D721Med (cell line): ENCODE measurements at places on chromosomes 2 and 18.

GRCh38 chr18:48074929-48075706 lies 144.7 kb upstream of the SMAD2 start:
- no peak for DNase-seq

- DNase-seq: no peak
These were observed 756.6 kb upstream of the CELF4 start for GRCh38 chr18:38322206-38322605.

DNA sequence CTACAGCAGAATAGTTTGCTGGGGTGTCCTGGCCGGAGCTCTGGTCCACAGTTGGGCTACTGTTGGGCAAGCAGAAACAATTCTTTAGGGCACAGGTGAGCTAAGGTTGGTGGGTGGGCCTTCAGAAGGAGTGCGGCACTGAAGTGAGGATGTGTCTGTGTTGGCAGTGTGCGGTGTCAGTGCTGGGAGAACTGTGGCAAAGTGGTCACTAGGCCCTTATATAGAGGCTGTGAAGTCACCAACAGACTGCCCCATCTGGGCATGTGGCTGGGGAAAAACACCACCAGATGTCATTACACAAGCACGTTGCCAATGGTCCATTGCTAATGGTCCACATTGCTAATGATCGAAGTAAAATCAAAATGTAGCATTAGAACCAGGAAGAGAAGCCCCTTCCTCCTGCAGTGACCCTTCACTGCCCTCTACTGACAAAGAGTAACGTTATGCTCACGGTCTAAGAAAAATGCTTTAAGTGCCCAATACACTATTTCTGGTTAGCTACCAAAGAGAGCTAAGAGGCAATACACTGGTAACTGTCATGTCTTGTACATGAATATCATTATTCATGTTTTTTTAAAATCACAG lies 21.3 kb downstream of the SCN1A start:
- DNase-seq: no peak

GRCh38 chr2:238326801-238327365 lies 6.6 kb downstream of the TRAF3IP1 start:
- DNase-seq: no peak

DNA sequence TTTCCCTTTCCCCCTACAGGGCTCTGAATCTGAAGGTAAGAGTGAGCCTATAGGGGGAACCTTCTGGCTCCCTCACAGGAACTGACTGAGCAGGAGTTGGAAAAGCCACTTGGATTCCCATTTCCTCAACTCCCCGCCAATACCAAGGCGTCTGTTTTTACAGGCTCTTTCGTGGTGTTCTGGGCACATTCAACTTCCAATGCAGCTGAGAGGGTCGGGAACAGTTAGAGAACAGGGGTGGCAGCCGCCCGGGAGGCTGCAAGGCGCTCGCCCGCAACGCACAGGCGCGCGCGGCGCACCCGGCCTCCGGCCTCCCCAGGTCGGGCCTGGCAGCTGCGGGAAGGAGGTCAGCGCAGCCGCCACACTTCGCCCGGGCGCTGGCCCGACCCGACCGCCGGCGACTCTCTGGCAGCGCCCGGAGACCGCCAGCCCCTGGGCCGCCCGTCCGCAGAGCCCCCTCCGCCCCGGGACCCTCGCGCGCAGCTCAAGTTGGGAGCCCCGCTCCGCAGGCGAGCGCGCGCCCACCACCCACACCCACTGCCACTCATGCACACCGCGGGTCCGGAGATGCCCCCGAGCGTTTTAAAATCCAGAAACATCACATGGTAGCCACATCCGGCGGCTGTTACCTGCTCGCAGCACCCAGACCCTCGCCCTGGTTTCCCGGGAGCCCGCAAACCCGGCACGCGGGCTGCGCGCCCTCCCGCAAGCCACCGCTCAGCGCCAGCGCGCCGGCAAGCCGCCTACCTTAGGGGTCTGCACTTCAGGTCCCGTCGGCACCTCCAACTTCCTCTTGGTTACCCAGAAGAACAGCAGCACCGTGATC lies 816 bp downstream of the GALNT14 start:
- DNase-seq: peak; percentile 43

GRCh38 chr2:174340400-174341292 lies 5.9 kb downstream of the SP9 start:
- no peak for DNase-seq

DNA sequence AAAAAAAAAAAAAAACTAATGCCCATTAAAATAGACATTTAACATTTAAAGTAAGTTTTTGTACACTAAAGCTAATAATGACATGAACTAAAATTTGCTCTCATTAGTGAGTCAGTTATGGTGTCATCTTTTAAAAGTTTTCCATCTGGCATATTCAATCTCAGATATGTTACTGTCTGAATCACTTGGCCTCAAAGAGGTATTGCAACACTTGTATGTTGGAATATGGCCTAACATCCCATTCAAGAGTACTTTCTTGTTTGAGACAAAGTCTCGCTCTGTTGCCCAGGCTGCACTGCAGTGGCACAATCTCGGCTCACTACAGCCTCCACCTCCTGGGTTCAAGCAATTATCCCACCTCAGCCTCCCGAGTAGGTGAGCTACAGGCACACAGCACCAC lies 169.7 kb downstream of the TMEM163 start:
- no peak for DNase-seq

DNA sequence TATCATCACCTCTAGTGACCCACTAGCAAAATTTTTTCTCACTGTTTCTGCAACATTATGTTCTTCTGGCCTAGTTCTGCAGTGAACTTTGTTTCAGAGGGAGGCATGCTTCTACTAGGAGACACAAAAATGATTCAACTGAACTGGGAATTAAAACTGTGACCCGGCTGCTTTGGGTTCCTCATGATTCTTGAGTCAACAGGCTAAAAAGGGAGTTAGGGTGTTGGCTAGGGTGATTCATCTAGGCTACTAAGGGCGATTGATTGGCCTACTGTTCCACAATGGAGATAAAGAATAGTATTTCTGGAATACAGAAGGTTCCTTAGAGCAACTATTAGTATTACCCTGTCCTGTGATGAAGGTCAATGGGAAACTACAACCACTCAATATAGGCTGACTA lies 179.5 kb downstream of the PPP1R1C start:
- DNase-seq: no peak

DNA sequence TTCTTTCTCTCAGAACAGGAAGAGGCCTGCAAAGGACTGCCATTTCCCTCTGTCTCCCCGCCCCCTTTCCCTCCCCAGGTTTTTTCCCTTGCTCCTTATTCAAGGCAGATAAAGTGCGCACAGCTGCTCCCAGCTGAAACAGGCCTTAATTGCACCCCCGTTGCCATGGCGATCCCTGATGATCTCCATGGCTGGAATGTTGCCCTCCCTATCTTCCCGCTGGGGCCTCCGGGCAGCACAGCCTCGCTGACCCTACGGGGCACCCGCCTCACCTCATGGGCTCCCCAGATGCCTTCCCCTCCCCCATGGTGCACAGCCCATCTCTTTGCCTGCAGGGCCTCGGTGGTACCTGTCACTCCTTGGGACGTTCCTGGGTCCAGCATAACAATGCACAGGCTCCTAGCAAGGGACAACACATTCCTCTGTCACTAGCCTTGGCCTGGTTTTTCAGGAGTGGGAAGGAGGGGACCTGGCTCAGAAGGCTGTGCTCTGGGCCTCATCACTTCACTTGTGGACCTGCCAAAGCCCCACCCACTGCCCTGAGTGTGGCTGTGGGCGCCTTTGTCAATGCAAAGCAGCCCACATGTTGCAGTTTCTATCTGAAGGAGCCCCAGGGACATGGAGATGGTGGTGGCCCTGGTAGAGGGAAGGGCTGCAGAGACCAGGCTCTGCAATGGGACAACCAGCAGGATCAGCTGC lies 115.0 kb downstream of the CELF4 start:
- DNase-seq: no peak

DNA sequence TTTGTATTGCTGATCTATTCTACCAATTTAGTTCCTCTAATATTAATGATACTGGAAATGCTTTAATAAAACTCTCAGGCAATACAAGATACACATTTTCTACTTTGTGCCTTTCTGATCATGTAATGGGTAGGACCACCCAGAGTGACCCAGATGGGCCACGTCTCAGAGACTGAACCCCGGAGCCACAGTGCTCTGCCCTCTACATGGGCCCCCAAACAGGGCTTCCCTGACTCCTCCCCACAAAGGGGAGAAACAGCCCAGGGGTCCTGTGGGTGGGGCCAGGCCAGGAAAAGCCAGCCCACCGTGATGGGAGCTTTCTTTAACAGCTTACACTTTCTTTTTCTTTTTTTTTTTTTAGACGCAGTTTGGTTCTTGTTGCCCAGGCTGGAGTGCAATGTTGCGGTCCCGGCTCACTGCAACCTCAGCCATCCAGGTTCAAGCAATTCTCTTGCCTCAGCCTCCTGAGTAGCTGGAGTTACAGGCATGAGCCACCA lies 18.4 kb downstream of the HDAC4 start:
- no peak for DNase-seq

DNA sequence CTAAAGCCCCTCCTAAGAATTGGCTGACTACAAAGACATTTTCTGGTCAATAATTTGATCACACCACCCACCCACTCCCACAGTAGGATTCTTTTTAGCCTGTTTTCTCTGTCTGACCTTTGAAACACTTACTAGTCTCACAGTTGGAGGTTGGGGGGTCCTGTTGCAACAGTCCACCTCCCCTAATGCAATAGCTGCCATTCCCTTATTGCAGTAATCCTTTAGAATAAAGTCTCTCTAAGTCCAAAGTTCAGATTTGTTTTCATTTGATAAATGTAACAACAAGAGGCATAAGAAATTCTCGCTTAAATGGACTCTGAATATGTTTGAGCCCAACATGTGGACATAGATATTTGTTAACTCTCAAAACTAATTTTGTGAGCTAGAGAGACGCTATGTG lies 1326.8 kb upstream of the TMEFF2 start:
- DNase-seq: no peak

- no peak for DNase-seq
These were observed 21.4 kb downstream of the GRHL1 start for GRCh38 chr2:9972621-9973479.

DNA sequence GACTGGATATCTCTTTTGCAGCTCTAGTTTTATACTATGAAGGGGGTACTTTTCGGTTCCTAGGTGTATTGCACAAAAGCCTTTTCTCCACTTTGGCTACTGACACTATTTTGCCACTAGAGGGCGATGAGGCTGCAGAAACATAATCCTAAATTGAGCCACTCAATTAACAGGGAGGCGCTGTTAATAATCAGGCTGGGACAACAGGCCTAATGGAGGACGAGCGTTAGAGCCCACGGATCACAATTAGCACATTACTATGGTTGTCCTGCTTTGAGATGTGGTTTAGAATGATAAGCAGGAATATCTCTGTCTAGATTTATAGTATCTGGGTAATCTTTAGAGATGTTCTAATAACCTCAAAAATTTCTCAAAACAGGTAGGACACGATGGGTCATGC lies 62.2 kb upstream of the PMAIP1 start:
- DNase-seq: peak; percentile 89

DNA sequence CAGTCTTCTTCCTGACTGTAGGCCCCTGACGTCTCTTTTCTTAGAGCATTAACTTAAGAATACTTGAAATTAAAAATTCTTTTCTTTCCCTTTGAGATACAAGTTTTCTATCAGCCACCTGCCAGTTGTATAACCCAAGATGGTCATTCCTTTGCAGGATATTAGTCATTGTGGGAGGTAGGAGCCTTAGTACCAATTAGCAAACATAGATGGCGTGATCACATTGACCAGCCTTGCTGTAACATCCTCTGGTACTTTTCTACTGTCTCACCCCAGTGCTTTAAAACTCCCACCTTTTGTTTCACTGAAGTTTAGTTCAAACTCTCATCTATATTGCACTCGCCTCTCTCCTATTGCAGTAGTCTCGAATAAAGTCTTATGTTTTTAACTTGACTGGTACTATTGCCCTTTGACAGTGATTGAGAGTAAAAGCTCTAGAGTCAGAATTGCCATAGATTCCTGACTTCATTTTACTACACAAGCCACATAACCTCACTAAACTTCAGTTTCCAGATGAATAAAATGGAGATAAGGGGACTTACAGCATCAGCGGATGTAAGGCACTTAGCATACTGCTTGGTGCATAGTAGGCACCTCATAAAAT lies 74.1 kb downstream of the VRK2 start:
- DNase-seq: no peak
